NCI-H2081 (cell line): ENCODE measurements at places on chromosomes 6 and 20.

DNA sequence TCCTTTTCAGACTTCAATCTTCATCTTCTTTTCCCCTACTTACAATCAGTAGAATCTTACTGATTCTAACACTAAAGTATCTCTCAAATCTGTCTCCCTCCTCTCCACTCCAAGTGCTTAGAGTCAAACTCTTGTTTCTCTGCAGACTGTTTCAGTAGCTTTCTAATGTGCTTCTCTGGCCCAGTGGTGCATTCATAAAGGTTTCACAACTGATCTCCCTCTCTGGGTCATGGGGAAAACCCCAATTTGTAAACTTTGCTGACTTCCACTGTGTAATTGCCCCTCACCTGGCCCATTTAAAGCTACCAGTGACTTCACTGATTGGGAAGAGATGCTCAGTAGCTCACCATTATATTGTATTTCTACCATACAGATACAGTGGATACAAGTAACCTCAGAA, 183.6 kb downstream of the FAXC start:
- no peak for DNase-seq

GRCh38 chr20:57716901-57717300, 7.1 kb upstream of the PMEPA1 start:
- DNase-seq, result no peak

- no peak for DNase-seq
Measured at GRCh38 chr6:25217302-25217701, 61.9 kb upstream of the CARMIL1 start.

DNA sequence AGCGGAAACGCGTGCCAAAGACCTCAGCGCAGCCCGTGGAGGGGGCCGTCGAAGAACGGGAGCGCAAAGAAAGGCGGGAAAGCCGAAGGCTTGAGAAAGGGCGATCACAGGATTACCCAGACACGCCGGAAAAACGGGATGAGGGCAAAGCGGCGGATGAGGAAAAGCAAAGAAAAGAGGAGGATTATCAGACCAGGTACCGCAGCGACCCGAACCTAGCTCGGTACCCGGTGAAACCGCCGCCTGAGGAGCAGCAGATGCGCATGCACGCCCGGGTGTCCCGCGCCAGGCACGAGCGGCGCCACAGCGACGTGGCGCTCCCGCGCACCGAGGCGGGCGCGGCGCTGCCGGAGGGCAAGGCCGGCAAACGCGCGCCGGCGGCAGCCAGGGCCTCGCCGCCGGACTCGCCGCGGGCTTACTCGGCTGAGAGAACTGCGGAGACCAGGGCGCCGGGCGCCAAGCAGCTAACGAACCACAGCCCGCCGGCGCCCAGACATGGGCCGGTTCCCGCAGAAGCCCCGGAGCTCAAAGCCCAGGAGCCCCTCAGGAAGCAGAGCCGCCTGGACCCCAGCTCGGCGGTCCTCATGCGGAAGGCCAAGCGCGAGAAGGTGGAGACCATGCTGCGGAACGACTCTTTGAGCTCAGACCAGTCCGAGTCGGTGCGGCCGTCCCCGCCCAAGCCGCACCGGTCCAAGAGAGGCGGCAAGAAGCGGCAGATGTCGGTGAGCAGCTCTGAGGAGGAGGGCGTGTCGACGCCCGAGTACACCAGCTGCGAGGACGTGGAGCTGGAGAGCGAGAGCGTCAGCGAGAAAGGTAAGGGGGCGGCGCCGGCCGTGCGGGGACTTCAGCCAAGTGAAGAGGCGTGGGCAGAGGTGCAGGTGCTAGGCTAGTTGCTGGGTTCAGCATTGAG, 296.2 kb downstream of the RIMS1 start:
- no peak for DNase-seq

DNA sequence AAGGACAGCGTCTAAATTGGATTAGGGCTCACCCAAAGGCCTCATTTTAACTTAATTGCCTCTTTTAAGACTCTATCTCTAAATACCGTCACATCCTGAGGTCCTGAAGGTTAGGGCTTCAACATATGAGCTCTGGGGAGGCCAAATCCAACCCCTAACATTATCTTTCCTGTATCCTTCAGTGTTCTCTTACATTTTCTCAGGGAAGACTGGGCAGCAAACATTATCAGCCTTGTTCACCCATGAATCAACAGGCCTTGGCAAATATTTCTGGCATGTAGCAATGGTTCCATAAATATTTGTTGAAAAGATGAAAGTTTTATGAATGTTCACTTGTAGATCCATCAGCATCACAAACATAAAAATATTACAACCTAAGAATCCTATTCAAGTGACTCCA, 24.6 kb upstream of the FOXF2 start:
- DNase-seq, result no peak

DNA sequence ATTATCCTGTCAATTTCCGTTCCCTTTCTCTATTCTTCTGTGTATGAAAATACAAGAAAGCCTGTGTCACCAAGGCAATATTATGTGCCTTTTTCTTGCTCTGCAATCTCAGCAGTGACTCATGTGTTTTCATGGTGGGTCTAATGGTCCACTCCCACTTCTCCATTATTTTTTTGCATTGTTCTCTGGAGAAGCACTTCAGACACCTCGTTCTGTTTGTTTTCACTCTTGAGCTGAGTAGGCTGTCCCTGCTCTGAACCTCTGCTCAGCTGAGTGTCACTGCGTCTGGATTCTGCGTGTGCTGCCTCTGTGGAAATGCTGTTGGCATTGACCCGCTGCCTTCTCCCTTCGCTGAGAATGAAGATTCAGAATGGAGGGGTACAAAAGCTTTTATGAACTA, 230.6 kb downstream of the TMEM242 start:
- DNase-seq, result no peak

GRCh38 chr20:61719691-61720347, 345.9 kb downstream of the TAF4 start:
- DNase-seq, result no peak

DNA sequence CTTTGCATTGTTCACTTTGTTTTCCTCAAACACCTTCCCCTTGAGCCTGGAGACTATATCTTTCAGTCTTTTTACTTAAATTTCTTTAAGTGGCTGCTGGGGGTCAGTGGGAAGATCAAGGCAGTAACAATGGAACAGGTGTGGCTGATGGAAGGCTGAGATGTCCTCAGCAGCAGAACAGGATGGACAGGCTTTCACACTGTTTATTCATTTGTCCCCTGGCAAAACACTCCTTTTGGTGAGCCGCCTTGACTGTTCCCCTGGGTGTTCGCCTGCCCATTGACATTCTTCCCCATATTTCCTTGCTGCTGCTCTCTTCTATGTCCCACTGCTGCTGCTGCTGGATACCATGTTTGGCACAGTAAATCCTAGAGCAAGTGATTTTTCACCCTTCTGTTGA, 38.1 kb downstream of the RNF144B start:
- DNase-seq, result no peak

DNA sequence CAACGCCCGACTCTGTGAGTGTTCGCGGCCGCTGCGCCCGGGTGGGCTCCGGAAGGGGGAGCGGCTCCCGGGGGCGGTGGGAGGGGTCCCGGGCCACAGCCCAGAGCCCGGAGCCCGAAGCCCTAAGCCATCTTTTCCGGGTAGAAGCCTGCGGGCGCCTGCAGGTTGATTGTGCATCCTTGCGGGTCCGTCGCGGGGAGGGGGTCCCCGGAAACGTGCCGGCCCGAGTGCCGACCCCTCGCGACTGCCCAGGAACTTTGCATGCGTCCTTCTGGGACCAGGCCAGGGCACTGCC, 413 bp downstream of the PTPRA start:
- peak; percentile 51 for DNase-seq

GRCh38 chr20:51423290-51423667, 119.2 kb downstream of the NFATC2 start:
- DNase-seq, result no peak

- no peak for DNase-seq
Measured at GRCh38 chr6:119204719-119205118, 126.3 kb upstream of the FAM184A start.

- peak; percentile 75 for DNase-seq
Measured at GRCh38 chr6:75893058-75893775, 144.2 kb downstream of the MYO6 start.

- DNase-seq, result no peak
Measured at GRCh38 chr20:21017528-21018085, 88.6 kb downstream of the LINC00237 start.

DNA sequence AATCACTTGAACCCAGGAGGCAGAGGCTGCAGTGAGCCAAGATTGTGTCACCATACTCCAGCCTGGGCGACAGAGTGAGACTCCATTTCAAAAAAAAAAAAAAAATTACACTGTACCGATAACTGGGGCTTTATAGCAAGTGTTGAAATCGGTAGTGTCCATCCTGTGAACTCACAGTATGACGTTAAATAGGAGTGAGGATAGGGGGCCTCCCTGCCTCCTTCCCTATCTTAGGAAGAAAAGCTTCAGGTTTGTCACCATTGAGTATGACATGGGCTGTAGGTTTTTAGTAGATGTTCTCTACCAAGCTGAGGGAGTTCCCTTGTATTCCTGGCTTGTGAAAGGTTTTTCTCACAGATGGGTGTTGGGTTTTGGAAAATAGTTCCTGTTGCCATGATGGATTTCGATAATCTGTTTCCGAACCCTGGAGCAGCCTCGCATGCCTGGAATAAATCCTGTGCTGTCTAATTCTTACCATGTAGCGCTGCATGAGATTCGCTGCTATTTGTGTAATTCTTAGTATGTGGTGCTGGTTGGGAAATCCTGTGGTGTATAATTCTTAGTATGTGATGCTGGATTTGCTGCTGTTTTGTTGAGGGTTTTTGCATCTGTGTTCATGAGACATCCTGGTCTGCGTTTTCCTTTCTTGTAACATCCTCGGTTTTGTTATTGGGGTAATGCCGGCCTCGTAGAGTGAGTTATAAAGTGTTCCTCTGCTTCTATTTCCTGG, 23.6 kb downstream of the NTSR1 start:
- no peak for DNase-seq

- no peak for DNase-seq
Measured at GRCh38 chr6:112349636-112349934, 2.5 kb downstream of the RFPL4B start.

- DNase-seq, result no peak
Measured at GRCh38 chr6:753486-753885, 60.5 kb upstream of the EXOC2 start.

DNA sequence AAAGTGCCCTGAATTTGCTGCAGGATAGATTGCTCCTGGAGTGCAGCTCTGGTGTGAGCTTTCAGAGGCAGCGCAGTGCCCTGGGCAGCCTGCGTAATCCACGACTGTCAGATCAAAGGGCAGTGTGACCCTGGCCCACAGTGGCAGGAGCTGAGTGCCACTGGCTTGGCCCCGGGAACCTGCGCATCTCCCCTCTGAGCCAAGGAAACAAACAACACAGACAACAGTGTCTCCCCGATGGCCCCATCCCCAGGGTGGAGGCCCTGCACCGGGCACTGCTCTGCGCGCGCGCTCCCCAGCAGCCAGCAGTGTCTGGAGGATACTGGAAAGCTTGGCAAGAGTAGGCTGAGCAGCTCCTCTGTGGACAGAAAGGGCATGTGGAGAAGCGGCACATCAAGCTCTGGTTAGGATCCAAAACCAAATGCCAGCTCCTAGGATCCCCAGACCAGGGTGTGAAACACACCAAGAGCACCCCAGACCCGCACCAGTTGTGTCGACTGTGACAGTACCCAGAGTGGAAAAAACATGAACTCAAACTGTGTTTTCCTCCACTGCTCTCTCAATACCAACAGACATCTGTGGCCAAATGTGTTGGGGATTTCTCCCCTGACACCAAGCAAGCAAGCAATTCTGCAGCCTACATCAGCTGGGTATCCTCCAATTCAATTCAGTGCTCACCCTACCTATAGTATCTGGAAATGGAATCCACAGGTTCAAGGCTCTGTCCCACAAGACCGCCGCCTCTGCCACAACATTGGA, 26.7 kb downstream of the RBCK1 start:
- no peak for DNase-seq

DNA sequence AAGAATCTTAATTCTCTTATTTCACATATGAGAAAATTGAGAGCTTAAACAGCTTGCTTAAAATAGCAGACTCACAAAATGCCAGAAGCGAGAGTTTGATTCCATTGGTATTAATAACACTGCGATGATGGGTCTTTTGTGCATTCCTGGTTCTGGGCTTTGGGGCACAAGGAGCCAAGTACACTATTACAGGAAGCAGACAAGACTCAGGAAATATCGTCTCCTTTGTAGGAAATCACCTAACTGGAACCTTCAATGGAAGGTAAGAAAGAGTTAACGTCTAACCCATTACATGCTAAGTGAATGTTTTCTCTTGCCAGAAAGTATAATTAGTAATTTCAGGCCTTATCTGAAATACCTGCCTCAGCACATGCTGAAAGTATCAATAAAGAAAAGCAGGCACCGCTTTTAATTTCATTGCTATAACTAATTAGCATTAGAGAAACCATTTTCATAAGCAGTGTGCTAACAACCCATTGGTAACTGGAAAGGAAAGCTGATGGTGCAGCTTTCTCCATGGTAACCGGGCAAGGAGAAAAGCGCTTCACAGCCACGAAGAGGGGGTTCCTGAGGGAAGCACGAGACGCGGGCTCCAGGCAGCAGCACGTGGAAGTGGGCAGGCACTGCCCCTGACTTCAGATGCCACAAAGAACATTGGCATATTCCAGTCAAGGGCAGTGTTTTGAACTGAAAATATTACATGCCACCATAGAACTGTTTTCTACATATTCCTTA, 206.7 kb upstream of the AGPAT4 start:
- no peak for DNase-seq

GRCh38 chr6:73258721-73259120, 4.3 kb downstream of the KHDC1 start:
- no peak for DNase-seq

DNA sequence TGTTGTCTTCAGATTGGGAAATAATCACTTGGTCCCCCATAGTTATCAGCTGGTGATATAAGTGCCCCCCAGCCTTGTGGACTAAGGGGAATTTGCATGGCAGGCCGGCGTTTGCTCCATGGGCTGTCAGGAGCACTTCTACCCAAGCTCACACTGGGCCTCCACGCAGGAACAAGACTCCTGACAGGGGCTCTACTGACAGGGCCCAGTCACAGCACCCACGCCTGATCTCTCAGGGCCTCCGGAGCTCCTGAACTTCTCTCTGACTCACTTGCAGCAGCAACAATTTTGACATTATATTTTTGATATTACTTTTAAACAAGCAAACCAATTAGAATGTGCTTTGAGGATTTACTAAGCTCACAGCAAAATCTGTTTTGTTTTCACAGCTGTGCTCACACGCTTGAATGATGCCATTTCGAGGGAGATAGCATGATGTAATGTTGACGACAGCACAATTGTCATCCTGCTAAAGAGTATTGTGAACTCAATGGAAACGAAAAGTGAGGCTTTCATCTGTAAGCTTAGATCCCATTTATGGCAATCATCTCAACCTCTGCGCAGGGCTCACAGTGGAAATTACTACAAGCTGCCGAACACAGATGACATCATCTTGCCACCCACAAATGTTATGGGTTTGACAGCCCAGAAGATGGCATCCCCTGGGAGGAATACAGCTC, 28.7 kb upstream of the TXNDC5 start:
- no peak for DNase-seq

- DNase-seq, result no peak
Measured at GRCh38 chr6:24666097-24666640, 530 bp downstream of the TDP2 start.

GRCh38 chr6:117985916-117986315, 78.9 kb downstream of the SLC35F1 start:
- no peak for DNase-seq

DNA sequence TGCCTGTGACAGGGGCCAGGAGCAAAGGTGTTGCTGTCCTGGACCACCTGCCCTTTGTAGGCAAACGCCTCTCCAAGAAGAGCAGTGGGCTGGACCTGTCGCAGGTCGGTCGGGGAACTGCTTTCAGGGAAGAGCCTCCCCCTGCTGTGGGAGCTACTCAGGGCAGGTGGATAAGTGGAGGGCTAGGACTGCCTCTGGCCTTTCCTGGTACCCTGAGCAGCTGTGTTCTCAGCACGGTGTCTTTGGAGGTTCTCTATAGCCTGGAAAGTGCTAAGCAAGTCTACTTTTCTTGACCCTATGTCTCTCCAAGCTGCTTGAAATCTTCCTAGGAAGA, 35.0 kb downstream of the BPIFB1 start:
- DNase-seq, result no peak
